SIG-M5 (cell line): ENCODE measurements at places on chromosomes 13 and 19.

DNA sequence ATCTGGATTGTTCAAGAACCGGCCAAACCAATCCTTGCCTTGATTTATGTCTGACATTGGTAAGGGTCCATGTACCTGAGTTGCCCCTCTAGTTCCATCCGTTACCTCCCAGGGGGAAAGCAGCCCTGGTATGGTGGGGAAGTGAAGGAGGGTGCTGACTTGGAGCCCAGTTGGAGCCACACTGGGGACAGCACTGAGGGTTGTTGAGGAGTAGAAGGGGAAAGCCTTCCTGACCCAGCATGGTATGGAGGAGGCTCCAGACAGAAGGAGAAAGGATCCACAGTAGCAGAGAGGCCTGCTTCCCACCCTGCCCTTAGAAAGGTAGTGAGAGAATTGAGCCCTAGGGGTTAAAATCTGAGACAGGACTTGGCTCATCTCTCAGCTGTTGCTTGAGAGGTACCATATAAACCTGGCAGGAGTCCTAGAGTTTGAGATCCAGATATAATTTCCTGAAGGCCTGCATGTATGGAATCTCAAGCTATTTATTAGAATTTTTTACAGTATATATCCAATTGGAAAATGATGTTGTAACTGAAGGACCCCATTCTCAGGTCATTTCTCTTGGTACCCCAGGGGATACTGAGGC, 16.7 kb upstream of the FCGBP start:
- no peak for DNase-seq

DNA sequence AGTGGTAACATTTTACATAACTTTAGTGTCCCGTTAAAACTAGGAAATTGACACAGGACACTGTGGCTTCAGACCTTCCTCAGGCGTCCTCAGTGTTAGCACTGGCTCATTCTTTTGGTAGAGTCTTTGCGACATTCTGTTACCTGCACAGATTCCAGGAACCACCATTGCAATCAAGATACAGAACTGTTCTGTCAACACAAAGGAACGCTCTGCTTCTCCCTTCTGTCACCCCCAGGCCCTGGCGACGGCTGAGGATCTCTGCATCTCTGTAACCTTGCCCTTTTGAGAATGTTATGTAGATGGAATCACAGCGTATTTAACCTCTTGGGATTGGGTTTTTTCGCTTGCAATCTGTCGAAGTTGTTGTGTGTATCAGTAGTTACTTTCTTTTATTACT, 22.6 kb downstream of the KDM4B start:
- no peak for DNase-seq

DNA sequence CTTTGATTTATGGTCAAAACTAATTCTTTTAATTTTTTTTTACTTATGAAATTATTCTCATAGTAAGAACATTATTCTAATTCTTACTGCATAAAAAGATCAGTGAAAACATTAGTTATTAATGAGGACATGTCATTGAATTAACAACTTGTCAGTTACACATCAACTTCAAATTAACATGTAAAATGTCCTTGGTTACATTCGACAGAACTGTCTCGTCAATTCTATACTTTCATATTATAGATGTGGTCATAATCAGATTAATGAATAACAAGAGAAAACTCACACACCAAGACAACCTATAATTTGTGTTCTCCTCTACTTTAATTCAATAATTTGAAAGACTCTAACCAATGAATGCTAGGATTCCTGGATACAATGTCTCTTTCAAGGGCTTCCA, 66.7 kb downstream of the KATNAL1 start:
- no peak for DNase-seq

DNA sequence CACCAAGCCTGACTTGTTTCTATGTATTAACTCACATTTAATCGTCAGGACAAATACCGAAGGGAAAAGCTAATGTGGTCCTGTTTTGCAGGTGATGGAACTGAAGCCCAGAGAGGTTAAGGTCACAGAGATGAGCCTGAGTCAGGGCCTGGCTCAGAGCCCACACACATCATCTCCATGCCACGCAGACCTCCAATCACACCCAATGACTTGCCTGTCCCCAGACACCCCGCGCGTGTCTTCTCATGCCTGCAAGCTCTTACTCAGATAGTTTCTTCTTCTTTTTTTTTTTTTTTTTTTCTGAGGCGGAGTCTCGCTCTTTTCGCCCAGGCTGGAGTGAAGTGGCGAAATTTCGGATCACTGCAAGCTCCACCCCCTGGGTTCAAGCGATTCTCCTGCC, 16.4 kb downstream of the SIX5 start:
- no peak for DNase-seq

DNA sequence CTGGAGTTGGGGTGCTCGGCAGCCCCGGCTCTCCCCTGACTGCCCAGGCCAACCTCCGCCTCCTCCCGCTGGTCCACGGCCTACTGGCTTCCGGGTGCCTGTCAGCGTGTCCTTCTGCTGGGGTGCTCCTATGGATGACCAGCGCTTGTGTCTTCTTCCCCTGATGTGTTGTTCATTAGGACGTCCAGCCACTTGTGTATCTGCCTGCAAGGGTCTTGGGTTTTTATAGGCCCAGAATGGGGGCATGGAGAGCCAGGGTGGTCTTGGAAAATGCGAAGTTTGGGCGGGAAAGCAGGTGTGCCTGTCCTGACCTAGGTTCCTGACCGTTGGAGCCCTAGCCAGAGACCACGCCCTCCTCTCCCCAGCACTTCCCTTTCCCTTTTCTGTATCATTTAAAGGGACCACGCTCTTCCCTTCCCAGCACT, 139.8 kb downstream of the SLITRK5 start:
- DNase-seq, result no peak

DNA sequence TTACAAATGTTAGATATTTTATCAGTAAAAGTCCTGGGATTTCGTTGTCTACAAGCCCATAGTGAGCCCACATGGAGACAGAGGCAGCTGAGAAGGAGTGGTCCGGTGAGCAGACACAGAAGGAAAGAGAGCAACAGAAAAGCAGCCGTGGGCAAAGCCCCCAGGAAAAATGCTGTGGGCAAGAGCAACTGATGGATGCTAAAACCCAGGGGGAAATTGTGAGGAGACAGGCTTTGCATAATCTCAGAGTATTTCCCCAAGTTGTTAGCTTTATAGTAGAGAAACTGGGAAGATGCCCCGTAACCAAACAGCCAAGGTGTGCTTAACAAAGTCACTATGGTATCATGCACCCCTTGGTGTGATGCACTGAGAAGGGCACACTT, 35.1 kb downstream of the GJA3 start:
- no peak for DNase-seq

GRCh38 chr19:55225415-55225958, 3.1 kb downstream of the TMEM86B start:
- no peak for DNase-seq

- no peak for DNase-seq
Observed at GRCh38 chr13:113561417-113562084, 23.0 kb upstream of the TFDP1 start.

GRCh38 chr19:58304748-58305064, 471 bp upstream of the ERVK3-1 start:
- DNase-seq, result no peak

DNA sequence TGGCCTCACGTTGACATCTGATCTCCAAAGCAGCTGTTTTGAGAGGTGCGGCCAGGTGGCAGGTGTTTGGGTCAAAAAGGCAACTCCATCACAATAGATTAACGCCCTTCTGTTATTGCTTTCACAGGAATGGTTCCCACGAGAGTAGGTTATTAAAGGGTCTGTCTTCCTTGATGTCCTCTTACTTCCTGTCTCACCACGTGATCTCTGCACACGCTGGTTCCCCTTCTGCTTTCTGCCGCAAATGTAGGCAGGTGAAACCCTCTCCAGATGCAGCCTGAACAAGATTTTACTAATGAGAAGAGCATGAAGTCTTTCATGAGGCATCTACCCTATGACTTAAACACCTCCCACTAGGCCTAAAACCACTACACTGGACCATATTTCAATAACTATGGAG, 22.8 kb upstream of the ZNF564 start:
- no peak for DNase-seq
